ENCODE measurements at places on chromosomes 5 and 9.

DNA sequence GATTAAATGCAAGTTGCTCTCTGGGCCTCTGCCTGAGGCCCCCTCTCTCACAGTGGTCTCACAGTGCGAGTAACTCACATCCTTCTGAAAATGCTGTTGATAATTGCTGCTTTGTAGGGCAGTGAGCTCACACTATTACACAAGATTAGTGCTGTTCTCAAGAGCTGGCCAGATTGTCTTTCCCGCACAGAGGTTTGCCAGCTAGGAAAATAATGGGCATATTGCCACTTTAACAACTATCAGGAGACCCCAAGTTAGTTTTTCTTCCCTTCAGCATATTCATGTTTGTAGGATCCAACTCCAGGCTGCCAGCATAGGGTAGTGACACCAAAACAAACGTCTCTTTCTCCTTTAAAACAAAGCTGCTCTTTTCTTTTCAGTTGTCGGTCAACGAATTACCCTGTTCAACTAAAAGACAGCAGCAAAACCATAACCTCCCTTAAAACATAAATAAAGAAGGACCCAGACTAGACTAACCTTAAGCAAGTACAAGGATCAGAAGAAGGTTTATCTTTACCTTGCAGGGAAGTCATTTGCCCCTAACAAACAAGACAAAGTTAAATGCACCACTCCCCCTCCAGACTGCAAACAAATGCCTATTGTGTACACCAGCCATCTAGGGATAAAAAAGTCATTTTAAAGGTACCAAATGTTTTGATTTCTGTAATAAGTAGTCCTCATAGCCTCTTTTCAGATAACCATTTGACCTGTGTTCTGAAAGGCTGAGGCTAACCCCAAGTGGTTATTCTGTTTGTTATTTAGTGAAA, 91.4 kb downstream of the VCAN start:
- peaks cover 10% of the 10 kb centered on the region for H3K4me1 ChIP-seq
- peak overlapping the region; percentile 71 for H3K27ac ChIP-seq
- no peak overlapping the region for H3K4me3 ChIP-seq
- H3K36me3 ChIP-seq: no peaks in the 10 kb centered on the region

GRCh38 chr5:131280417-131280816, 16.6 kb downstream of the CDC42SE2 start:
- H3K27ac ChIP-seq: no peak overlapping the region
- peaks cover 27% of the 10 kb centered on the region for H3K4me1 ChIP-seq
- no peaks in the 10 kb centered on the region for H3K36me3 ChIP-seq
- H3K4me3 ChIP-seq: no peak overlapping the region
- H3K27me3 ChIP-seq: no peaks in the 10 kb centered on the region

DNA sequence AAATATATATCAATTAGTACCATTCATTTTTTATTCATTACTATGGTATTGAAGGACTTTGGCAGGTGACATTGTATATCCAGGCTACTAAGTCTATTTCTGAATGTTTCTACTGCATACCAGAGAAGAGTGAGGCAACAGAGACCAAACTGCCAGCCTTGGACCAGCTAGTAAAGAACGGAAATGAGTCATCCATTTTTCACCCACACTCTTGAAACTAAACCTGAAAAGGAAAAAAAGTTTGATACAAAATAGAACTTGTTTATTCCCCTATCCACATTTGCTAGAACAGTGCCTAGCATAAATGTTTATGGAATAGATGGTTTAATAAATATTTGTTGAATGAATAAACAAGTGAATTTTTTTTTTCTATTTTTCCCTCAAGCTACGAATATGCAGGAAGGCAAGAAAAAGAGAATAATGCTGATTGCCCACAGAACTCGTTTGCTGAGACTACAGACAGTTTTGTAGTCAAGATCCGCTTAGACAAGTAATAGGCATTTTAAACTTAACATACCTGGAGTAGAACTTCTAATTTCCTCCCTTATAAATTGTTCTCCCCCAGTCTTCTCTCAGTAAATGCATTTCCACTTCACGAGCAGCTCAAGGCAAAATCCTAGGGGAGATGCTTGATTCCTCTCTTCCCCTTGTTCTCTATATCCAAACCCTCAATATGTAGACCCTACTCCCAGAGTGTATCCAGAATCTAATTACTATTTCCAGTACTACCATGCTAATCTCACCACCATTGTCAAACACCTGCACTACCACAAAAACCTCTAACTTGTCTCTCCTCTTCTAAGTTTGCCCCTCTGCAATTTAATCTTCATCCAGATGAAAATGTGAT, 146.2 kb upstream of the RASA1 start:
- no peak for DNase-seq
- H3K4me3 ChIP-seq: no peak overlapping the region
- no peaks in the 10 kb centered on the region for H3K36me3 ChIP-seq
- no peaks in the 10 kb centered on the region for H3K4me1 ChIP-seq
- no peak overlapping the region for H3K27ac ChIP-seq

- H3K27me3 ChIP-seq: no peaks in the 10 kb centered on the region
- no peak for DNase-seq
- no peak overlapping the region for H3K27ac ChIP-seq
- H3K36me3 ChIP-seq: no peaks in the 10 kb centered on the region
- no peaks in the 10 kb centered on the region for H3K4me1 ChIP-seq
Measured at GRCh38 chr9:106423575-106423974, 439.4 kb upstream of the ZNF462 start.

- peaks cover 17% of the 10 kb centered on the region for H3K36me3 ChIP-seq
- peak overlapping the region; percentile 92 for H3K4me3 ChIP-seq
- H3K27ac ChIP-seq: peak overlapping the region; percentile 90
- peaks cover 30% of the 10 kb centered on the region for H3K4me1 ChIP-seq
- peak; percentile 7 for DNase-seq
- no peaks in the 10 kb centered on the region for H3K27me3 ChIP-seq
Measured at GRCh38 chr5:443239-444151, 519 bp downstream of the EXOC3 start.

DNA sequence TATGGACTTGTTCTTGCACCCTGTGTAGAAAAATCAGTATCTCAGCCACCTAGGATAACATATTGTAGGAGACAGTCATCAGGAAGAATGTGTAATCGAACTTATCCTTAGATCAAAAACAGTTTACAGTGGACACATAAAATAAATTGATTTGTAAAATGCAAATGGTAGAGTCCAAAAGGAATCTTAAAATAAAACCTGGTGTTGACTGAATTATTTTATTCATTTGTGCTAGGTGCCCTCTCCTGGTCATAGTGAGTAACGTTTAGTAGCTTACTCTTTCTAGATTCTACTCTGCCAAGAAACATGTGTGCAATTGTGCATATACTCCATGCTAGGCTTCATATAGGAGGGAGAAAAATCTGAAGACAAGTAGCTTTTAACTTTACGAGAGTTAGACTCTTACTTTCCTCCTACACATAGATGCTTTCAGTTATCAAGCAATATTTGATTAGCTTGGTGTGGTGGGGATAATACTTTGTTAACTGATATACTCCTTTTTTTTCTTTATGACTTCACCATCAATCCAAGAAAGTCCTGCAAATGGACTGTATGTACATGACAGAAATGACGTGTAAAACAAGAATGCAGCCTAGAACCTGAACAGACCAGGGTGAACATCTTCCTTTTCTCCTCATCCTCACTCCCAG, 23.7 kb upstream of the LOX start:
- no peak overlapping the region for H3K4me3 ChIP-seq
- no peaks in the 10 kb centered on the region for H3K4me1 ChIP-seq
- no peak for DNase-seq

- H3K27me3 ChIP-seq: no peaks in the 10 kb centered on the region
- H3K36me3 ChIP-seq: peaks cover 41% of the 10 kb centered on the region
- no peak overlapping the region for H3K27ac ChIP-seq
- peaks cover 18% of the 10 kb centered on the region for H3K4me1 ChIP-seq
- H3K4me3 ChIP-seq: no peak overlapping the region
Measured at GRCh38 chr9:124344291-124345050, 70.8 kb downstream of the PSMB7 start.

GRCh38 chr5:16768184-16768583, 151.4 kb upstream of the RETREG1 start:
- H3K4me1 ChIP-seq: no peaks in the 10 kb centered on the region
- no peak for DNase-seq
- H3K4me3 ChIP-seq: no peak overlapping the region
- no peaks in the 10 kb centered on the region for H3K36me3 ChIP-seq
- no peaks in the 10 kb centered on the region for H3K27me3 ChIP-seq

DNA sequence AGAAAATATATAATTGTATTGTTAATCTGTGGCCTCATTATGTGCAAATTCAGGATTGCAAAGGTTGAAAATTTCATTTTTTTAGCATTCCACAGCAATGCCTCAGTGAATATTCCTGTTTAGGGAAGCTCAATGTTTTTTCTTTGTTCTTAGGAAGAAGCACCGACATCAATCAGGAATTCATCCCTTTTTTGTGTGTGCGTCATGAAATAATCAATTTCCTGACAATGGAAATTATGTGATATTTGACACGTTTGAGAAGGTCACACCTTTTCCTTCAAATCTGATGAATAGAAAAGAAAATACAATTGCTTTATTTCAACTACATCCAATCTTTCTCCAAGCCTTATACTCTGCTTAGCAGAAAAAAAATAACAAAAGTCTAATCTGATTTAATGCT, 662.8 kb upstream of the FTMT start:
- no peaks in the 10 kb centered on the region for H3K36me3 ChIP-seq
- no peak overlapping the region for H3K27ac ChIP-seq
- DNase-seq: no peak
- no peak overlapping the region for H3K4me3 ChIP-seq
- no peaks in the 10 kb centered on the region for H3K4me1 ChIP-seq

GRCh38 chr5:43192558-43193180, 644 bp downstream of the NIM1K start:
- H3K27me3 ChIP-seq: peaks cover 14% of the 10 kb centered on the region
- H3K36me3 ChIP-seq: no peaks in the 10 kb centered on the region
- no peak for DNase-seq
- peaks cover 24% of the 10 kb centered on the region for H3K4me1 ChIP-seq
- H3K4me3 ChIP-seq: peak overlapping the region; percentile 76

- no peak overlapping the region for H3K27ac ChIP-seq
- H3K4me1 ChIP-seq: peaks cover 17% of the 10 kb centered on the region
- no peaks in the 10 kb centered on the region for H3K36me3 ChIP-seq
Measured at GRCh38 chr5:133873449-133873848, 95.0 kb downstream of the C5orf15 start.

DNA sequence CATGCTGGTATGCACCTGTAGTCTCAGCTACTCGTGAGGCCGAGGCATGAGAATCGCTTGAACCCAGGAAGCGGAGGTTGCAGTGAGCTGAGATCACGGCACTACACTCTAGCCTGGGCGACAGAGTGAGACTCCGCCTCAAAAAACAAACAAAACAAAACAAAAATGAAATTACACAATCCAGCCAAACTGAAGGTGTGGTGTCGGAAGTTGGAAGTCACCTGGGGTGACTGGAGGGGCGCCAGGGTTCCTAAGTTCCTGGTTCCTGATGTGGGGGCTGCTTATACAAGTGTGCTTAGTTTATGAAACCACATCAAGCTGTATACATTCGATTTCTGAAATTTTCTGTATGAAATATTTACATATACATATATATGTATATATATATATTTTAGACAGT, 3.7 kb upstream of the DOLPP1 start:
- H3K36me3 ChIP-seq: no peaks in the 10 kb centered on the region
- DNase-seq: no peak

DNA sequence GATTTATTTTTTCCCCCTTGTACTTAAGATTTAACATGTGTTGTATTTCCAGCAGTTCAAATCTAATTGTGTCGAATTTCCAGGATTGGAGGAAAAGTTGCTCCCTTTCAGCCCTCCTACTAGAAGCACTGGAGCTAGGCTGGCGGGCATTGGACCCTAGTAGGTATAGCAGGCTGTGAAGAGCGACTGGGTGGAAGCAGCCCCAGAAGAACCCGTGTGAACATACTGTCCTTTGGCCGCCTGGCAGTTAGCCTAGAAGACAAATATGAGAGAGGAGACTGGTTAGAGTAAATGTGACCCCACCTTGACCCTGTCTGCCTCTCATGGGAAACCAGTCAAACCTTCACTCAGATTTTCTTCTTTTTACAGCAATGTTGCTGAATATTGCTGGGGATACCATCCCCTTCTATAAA, 13.9 kb downstream of the ALDOB start:
- H3K36me3 ChIP-seq: peaks cover 5% of the 10 kb centered on the region
- no peak overlapping the region for H3K4me3 ChIP-seq
- peaks cover 12% of the 10 kb centered on the region for H3K4me1 ChIP-seq
- H3K27ac ChIP-seq: no peak overlapping the region
- DNase-seq: no peak
- no peaks in the 10 kb centered on the region for H3K27me3 ChIP-seq

- DNase-seq: no peak
- no peaks in the 10 kb centered on the region for H3K27me3 ChIP-seq
- peaks cover 13% of the 10 kb centered on the region for H3K4me1 ChIP-seq
Measured at GRCh38 chr5:59134471-59135163, 551.7 kb downstream of the RAB3C start.

DNA sequence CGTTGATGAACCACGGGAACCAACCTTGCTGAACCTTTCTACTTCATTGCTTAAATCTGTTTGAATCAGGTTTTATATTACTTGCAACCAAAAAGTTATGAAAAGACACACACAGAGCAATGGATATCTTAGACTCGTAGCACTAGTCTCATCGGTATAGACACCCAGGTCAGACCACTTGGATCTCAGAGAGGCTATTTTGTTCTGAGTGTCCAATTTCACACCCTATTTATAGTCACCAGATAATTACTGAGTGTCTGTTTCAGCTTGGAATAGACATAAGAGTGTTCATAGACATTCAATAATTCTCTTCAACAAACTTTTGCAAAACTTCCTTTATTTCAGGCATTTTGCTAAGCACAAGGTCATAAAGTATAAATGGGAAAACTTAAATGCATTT, 145.4 kb upstream of the EGFLAM start:
- no peak for DNase-seq
- peak overlapping the region; percentile 29 for H3K27ac ChIP-seq
- H3K4me1 ChIP-seq: peaks cover 11% of the 10 kb centered on the region
- no peaks in the 10 kb centered on the region for H3K27me3 ChIP-seq

DNA sequence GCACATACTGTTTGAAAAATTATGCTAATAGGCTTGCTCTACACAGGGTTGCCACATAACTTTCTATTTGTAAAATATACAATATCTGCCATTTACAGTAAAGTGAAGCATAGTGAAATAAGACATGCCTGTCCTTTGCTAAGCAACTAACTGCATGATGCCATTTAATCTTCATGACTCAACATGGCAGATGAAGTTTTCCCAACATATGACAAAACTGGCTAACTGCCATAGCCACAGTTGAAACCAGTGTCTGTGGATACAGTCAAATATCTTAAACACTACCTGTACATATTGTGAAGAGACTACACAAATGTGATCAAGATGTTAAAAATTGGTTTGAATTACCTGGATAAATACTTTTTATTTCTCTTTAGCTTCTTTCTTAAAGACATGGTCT, 3.1 kb upstream of the DMAC1 start:
- H3K27ac ChIP-seq: no peak overlapping the region
- peaks cover 19% of the 10 kb centered on the region for H3K4me1 ChIP-seq
- H3K4me3 ChIP-seq: no peak overlapping the region
- no peaks in the 10 kb centered on the region for H3K36me3 ChIP-seq

DNA sequence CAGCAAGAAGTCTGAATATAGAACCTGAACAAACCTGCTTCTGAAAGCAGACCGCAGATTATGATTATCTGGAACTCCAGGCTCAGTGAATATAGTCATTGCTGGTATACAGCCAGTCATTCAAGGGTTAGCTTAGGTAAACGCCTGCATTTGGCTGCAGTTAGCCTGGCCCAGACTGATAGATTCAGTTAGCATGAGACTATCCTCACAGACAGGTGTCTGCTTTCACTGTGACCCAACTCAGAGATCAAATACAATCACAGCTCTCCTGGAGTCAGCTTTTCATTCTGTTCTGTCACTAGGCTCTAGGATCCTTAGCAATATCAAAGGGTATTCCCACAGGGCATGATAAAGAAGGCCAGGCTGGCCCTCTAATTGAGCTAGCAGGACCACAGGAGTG, 138.6 kb upstream of the PLCXD3 start:
- H3K4me3 ChIP-seq: no peak overlapping the region
- H3K4me1 ChIP-seq: peaks cover 13% of the 10 kb centered on the region
- no peaks in the 10 kb centered on the region for H3K36me3 ChIP-seq
- H3K27me3 ChIP-seq: no peaks in the 10 kb centered on the region
- DNase-seq: no peak

All from left ventricle myocardium inferior (tissue), 1 donor.